ENCODE measurements at places on chromosomes 16 and 17.

GRCh38 chr16:79247386-79247785 lies 353.2 kb downstream of the MAF start:
- DNase-seq, result no peak

DNA sequence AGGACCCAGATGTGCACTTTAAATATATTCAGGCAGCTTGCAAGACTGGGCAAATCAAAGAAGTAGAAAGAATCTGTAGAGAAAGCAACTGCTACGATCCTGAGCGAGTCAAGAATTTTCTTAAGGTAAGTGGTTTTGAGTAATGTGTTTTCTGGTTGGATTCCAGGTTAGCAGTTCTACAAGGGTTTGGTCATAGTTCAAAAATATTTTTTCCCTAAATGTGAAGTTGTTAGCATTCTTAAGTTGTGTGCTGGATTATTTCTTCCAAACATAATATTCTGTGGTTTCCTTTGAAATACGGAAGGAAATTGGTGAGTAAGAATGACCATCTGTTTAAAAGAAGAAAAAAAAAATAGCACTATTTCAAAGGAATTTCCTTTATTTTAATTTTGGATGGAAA lies 38.4 kb downstream of the PTRH2 start:
- DNase-seq, result no peak

DNA sequence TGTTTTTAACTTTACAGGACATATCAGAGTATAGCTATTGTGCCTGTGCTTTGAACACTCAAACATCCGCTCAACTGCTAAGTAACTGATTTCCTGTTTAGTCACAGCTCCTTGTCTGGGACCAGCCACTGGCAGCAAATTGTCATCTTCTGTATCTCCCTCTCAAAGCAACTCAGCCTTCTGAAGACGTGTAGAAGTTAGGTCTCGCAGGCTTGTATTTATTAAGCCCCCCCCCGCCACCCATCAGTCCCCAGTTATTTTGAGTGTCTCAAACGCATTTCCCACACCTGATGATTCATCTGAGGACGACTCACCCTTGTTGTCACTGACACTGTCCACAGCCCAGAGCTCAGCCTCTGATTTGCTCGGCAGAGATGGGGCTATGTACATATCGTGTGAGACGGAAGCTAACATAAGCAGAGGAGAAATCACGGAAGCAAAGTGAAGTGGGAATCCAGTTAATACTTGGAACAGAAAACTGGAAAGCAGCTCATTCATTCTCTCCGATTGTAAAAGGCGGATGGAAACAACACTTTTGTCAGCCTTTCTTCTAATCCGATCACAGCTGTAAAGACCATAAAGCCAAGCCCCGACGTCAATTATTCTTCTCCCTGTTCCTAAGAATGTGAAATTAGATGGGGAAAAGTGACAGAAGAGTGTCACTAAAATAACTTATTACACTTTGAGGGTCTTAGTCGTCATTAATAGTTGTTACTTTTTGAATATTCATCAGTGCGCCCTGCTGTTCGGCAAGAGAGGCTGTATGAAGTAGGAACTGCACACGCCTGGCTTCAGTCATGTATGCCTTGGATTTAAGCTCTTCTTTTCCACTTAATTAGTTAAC lies 64.2 kb downstream of the PITPNC1 start:
- no peak for DNase-seq

DNA sequence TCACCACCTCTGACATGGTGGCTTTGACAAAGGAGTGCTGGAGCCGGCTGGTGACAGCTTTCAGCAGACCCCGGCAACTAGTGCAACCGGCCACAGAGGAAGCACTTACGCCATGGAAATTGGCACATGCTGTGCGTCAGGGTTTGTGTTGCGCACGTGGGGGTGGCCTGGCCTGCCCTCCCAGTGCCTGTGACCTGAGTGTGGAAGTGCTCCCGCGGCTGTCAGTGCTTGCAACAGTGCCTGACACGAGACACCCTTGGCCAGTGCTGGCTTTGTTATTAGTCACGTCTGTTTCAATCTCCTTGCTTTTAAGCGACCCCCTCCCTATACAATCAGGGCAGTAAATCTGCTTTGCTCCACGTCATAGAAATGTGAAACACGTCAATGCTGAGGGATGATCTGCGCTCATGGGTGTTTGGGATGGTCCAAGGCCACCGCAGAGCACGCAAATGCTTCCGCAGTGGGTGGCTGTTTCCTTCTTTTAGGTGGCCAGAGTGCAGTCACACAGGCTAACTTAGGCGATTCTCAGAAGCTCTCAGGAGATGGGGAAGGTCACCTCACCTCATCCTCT lies 64.3 kb downstream of the PGS1 start:
- DNase-seq, result peak; percentile 100

DNA sequence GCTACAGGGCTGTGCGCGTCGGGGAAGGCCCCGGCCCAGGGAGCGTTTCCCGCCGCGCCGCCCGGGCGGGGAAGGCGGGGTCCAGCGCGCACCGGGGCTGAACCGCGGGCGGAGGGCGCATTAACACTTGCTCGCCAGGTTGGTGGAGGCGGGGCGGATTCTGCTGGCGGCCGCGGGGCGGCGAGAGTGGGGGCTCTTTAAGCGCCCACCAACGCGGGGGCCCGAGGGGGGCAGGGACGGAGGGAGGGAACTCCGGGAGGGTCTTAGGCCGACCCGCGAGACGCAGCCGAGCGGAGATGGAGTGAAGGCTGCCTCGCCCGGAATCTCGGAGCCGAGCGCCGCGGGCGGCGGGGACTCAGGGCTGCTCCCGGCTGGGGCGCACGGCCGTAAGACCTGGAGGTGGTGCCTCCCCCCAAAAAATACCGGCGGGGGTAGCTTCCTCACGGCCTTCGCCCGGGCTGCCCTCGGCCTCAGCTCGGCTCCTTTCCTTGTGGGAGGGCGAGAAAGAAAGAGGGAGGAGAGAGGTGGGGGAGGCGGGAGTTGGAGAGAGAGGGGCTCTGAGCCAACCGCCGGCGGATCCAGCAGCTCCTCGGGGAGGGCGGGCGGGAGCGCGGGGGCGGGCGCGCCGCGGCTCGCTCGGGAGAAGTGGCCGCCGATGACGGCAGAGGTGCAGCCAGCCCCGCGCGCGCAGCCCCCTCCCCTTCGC lies 415 bp upstream of the FOXF1 start:
- DNase-seq, result no peak

DNA sequence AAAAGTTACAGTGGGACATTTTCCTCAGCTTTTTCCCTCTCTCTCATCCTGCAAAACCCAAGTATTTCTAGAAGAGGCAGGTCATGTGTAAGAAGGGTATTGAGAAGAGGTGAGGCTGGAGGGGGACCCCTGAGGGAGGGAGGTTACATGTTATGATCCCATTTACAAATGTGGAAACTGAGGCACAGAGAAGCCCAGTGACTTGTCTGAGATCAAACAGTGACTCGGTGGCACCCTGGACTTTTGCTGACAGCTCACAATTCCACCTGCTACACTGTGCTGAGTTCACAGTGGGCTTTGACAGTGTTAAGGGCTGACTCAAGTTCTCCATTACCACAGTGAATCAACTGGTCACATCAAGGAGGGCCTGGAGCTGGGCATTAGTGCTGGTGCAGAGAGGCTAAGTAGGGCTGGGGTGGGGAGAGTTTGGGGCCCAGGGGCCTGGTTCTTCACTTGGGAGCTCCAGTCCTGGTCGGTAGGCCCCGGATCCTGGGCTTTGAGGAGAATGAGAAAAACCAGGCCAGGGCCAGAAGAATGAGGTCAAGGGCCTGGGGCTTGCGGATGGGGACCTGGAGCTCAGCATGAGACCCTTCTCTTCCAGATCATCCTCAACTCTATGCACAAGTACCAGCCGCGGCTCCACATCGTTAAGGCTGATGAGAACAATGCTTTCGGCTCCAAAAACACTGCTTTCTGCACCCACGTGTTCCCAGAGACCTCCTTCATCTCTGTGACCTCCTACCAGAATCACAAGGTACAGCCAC lies 26.0 kb downstream of the TBX4 start:
- no peak for DNase-seq

Measured in SK-MEL-5 (cell line).